NCI-H2029 (cell line): ENCODE measurements at places on chromosomes 16 and 17.

DNA sequence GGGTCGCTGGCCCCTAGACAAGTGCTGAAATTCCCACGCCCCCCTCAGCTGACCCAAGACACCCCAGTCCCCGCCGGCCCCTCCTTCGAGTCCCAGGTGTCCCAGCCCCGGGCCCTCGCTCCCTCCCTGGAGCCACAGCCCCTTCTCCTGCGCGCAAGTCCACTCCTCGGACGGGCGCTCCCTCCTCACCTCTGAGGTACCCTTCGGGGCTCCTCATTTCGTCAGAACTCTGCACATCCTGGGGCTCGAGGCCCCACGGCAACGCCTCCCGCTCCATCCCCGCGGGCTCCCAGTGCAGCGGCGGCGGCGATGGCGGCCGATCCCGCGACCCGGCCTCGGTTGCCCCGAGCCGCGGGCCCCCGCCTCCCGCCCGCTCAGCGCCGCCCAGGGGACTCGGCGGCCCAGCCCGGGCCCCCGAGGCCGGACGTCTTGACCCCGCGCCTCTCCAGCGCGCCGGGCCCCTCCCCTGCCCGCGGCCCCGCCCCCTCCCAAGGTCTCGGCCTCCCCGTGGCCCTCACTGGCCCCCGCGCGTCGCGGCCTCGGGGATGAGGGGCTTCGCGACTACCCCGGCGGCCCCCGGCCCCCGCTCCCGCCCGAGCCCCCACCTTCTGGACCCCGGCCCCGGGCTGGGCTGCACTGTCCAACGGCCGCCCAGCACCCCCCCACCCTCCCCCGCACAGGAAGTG, at the start of gene ZNF768:
ZNF768 (minus strand) TSS at position 430 of the 686 bp plus-strand sequence; CDS start at position 277, 153 bp downstream.
- DNase-seq, result no peak

- no peak for DNase-seq
Observed at GRCh38 chr17:64392300-64392699, 1.6 kb upstream of the PECAM1 start.

GRCh38 chr17:64146418-64147109, 16.6 kb upstream of the ERN1 start:
- DNase-seq, result no peak

DNA sequence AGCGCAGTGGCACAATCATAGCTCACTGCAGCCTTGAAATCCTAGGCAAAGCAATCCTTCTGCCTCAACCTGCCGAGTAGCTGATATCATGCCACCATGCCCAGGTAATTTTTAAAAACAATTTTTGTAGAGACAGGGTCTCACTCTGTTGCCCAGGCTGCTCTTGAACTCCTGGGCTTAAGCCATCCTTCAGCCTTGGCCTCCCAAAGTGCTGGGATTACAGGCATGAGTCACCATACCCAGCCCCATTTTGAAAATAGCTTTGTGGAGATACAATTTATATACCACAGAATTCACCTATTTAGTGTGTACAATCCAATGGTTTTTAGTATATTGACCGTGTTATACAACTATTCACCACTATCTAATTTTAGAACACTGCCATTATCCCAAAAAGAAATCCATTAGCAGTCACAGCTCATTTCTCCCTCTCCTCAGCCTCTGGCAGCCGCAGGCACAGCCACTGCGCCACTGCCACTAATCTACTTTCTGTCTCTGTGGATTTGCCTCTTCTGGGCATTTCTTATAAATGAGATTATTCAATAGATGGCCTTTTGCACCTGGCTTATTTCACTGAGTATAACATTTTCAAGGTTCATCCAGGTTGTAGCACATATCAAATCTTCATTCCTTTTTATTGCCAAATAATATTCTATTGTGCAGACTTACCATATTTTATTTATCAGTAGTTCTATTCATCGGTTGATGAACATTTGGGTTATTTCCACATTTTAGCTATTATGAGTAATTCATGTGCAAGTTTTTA, 6.5 kb downstream of the RNF157 start:
- no peak for DNase-seq

- DNase-seq, result no peak
Observed at GRCh38 chr17:79412886-79413390, 197.9 kb downstream of the RBFOX3 start.

- DNase-seq, result no peak
Observed at GRCh38 chr17:82668631-82669099, 20.4 kb upstream of the WDR45B start.
